ENCODE measurements at places on chromosomes 3 and 15.

GRCh38 chr3:54344601-54345231 is 222.4 kb downstream of the CACNA2D3 start:
- DNase-seq: no peak

GRCh38 chr3:67357610-67358458 is 296.6 kb downstream of the SUCLG2 start:
- peak; percentile 54 for DNase-seq

GRCh38 chr15:20340931-20341661 is 200.5 kb downstream of the GOLGA6L6 start:
- DNase-seq: peak; percentile 41

DNA sequence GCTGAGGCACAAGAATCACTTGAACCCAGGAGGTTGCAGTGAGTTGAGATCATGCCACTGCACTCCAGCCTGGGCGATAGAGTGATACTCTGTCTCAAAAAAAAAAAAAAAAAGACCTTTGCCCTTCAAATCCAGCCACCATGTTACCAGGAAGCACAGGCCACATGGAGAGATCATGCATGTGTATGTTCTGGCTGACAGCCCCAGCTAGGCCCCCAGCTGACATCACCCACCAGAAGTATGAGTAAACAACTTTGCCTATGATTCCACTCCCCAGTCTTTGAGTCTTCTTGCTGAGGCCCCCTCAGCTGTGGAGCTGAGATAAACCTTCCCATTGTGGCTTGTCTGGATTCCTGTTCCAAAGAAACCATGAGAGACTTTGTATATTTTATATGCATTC is 3.3 kb upstream of the ARIH2 start:
- DNase-seq: no peak

GRCh38 chr3:13954266-13954665 is 74.4 kb upstream of the WNT7A start:
- no peak for DNase-seq

DNA sequence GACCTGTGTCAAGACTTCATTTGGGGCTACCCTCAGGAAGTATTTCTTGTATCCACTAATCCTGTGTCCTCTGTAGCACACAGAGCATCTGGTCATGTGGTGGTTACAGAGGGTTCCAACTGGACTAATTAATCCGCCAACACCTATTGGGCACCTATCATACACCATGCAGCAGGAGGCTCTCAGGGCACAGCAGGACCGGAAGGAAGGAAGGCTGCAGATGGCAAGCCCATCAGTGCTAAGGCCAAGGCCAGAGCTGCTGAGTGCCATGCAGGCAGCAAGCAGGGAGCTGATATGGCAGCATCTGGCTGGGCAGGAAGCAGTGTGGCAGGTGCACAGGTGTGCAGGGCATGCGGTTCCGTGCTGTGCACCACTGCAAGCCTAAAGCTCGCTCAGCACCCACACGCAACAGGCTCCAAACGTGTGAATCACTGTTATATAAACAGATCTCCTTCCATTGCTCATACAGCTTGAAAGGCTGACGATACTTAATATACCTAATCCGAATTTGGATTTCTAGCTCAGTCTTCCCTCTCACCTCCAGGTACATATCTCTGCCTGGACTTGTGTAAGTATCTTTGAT is 64.4 kb upstream of the SNRPA1 start:
- peak; percentile 92 for DNase-seq

GRCh38 chr15:81363276-81363675 is 10.7 kb downstream of the TMC3 start:
- no peak for DNase-seq

GRCh38 chr3:169002689-169003088 is 660.8 kb downstream of the MECOM start:
- peak; percentile 48 for DNase-seq

GRCh38 chr3:60053526-60054265 is 1003.9 kb upstream of the CFAP20DC start:
- DNase-seq: peak; percentile 29

DNA sequence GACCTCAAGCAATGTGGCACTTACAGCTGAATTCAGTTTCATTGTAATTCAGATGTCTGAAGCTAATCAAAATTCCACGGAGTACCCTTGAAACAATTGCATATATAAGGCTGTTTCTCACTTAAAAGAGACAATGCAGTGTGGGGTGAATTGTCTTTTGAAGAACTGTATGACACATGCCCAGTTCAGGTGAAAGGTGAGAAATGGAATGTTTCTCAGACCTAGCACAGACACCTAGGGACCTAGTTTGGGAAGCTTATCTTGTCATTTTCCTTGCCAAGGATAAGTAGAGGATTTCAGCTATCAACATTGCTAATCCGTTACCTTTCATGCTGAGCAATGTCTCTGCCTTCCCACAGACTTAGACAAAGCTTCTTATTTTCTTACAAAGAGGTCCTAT is 36.3 kb downstream of the MBNL1 start:
- no peak for DNase-seq

DNA sequence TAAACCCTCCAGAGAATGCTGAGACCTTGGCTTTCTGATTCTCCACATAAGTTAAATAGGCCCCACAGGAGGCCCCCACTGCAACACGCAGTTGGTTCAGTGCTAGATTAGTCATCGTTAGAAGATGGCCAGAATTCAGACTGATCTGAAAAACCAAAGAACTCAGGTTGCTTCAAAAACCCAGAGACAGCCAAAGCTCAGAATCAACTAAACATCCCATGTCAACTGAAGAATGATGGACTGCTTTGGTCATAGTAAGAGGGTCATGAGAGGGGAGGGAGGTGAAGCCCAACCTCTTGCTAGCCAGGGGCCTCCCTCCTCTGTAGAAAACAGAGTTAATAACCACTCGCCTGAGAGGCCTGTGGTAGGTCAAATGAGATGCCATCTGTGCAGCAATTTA is 93.1 kb downstream of the AKAP13 start:
- no peak for DNase-seq

Measured in epithelial cell of esophagus (primary cell).